ENCODE measurements at places on chromosomes 5 and 9. TPM values are rescaled to one million over a fixed set of nuclear protein-coding genes. Genes with fewer than 3 reads are reported as not detected.
A peak's percentile ranks its signal among the peaks of the same experiment; 100 is the strongest.

Gene SLC25A2
- total RNA-seq, result 1.5 TPM

- no peak for ATAC-seq
These were observed 106.0 kb upstream of the PTPN3 start for GRCh38 chr9:109604131-109604530.

Gene MARCHF11
- total RNA-seq, result 3.8 TPM

Gene TAF1L
- 0.20 TPM for total RNA-seq

- peak; percentile 68 for ATAC-seq
These were observed 36.8 kb downstream of the LIX1 start for GRCh38 chr5:97105501-97106215.

GRCh38 chr9:673966-674526 is 167.5 kb upstream of the DMRT1 start:
- peak; percentile 64 for ATAC-seq

DNA sequence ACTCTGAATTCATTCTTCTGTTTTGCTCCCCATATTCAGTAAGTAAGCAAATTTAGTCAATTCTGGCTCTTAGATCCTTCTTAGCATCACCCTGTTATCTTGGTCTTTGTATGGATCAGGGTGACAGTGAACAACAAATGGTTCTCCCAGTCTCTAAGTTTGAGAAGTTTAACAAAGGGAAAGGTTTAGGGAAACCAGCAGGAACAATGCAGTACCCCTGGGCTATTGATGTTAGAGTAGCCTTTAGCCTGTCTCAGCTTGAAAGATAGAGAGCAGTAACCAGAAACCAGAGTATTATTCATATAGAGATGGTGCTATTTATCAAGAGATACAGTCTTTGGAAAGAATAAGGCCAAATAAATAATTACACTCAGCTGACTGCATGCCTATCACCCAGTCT is 241.8 kb downstream of the CDH12 start:
- ATAC-seq, result no peak

GRCh38 chr5:78483809-78484521 is 123.5 kb downstream of the SCAMP1 start:
- no peak for ATAC-seq

Gene AUH
- total RNA-seq, result 22.9 TPM

DNA sequence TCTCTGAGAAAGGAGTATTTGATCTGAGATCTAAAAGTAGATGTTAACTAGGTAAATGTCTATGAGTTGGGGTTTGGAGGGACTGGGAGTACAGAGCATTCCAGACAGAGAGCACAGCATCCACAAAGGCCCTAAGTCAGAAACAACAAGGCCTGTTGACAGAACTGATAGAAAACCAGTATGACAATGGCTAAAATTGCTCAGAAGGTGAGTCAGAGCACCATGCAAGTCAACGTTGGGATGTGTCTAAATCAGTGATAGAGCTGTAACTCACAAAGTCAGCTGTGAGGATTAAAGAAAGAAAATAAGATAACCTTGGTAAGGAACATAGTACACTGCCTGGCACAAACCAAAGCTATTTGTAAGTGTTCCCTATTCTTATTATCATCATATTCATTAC is 124.0 kb downstream of the CETN3 start:
- no peak for ATAC-seq

- no peak for ATAC-seq
These were observed 281.4 kb downstream of the CWC27 start for GRCh38 chr5:65050140-65050539.

GRCh38 chr5:43702815-43703214 is 99.8 kb downstream of the NNT start:
- peak; percentile 64 for ATAC-seq

GRCh38 chr9:37146410-37146809 is 26.0 kb downstream of the ZCCHC7 start:
- no peak for ATAC-seq

- ATAC-seq, result no peak
These were observed 15.0 kb upstream of the VAV2 start for GRCh38 chr9:134007150-134007549.

DNA sequence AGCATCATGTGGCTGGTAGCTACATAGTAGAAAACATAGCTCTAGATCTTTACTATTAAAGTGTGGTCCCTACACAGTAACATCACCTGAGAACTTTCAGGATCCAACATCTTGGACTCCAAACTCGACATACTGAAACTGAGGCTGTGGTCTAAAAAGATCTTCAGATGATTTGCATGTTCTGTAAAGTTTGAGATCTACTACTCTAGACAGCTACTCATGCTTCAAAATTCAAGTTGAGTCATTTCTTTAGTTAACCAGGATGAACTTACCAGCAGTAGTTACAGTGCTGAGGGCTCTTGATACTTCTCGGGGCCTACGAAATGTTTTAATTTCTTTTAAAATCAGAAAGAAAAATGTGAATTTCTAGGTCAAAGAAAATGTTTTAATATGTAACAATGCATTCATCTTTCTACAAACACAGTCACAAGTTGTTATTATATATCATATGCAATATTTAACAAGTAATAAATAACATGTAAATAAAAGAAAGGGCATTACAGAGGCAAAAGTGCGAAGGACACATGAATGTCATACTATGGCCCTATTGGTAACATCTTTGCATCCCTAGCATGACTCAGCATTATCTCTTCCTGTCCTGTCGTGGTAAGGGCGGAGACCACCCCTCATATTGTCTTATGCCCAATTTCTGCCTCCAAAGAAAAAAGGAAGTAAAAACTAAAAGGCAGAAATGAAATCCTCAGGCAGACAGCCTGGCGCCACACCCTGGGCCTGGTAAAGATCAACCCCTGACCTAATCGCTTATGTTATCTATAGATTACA is 563.9 kb upstream of the TLE4 start:
- ATAC-seq, result no peak

DNA sequence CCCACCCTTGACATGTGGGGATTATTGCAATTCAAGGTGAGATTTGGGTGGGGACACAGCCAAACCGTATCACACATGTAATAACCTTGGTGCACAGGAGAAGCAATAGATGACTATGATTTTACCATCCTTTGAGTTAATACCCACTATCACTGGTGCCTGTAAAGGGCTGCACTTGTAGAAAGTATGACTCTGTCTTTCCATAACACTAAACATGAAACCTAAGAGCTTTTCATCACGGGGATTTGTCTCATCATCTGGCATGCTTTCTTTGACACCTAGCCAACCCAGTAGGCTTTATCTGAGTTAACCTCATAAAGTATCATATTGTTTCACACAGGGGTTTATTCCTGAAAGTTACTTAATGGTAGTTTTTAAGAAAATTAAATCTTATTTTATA is 188.9 kb upstream of the TNC start:
- no peak for ATAC-seq

- peak; percentile 46 for ATAC-seq
These were observed 19.2 kb downstream of the BHMT start for GRCh38 chr5:79130781-79131180.

- ATAC-seq, result no peak
These were observed 70.4 kb downstream of the RAPGEF1 start for GRCh38 chr9:131669269-131670157.

GRCh38 chr9:124452326-124452725 is 2.1 kb downstream of the ADGRD2 start:
- ATAC-seq, result no peak

Gene TPM2
- total RNA-seq, result 7.3 TPM

Gene FRMPD1
- total RNA-seq, result 1.8 TPM

DNA sequence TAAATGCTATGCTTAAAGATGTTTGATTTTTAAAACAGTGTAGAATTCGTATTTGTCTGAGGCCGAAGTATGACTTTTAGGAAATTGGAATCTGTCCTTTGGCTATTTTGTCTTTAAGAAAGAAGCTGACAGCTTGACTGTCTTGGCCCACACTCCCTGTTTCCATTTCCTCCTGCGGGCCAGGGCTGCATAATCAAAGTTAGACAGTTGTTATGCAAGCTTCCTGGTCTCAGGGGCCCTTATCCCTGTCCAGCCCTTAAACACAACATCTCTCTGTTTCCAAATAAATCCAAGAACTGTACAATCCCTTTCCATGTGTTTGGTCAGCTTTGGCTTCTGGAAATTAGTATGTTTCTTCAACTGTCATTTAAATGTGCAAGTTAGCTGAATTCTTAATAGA is 54.6 kb upstream of the ECM2 start:
- ATAC-seq, result no peak

DNA sequence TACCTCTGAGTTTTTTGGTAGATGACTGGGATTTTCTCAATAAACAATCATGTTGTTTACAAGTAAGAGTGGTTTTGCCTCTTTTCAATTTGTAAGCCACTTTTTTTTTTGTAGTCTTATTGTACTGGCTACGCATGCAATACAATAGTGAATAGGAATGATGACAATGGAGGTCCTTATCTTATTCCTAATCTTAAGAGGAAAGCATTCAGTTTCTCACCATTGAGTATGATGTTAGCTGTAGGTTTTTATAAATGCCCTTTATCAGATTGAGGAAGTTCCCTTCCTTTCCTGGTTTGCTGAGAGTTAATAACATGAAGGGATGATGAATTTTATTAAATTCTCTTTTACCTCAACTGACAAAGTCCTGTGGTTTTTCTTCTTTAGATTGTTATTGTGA is 155.2 kb downstream of the ADAMTSL1 start:
- no peak for ATAC-seq

DNA sequence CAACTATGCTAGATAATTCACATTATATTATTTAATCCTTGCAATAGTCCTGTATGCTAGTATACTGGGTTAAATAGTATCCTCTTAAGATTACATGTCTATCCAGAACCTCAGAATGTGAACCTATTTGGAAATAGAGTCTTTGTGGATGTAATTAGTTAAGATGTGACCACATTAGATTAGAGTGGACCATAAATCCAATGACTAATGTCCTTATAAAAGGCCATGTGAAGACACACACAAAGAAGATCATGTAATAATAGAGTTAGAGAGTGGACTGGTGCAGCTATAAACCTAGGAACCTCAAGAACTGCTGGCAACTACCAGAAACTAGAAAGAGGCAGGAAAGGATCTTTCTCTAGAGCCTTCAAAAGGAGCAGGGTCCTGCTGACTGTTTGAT is 263.6 kb upstream of the PTGER4 start:
- ATAC-seq, result no peak

DNA sequence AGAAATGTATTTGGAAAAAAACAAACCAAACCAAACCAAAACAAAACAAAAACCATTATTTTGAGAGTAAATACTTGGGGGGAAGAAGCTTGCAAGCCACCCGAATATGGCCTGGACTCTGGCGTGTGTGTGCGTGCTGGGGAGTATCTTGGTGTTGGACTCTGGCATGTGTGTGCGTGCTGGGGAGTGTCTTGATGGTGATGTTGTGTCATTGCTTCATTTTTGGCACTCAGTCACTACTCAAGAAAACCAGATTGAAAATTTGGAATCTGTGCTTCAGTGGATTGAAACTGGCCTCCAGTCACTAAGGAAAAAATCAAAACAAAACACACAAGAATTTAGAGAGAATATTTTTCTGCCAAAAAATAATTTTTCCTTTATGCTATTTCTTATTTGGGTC is 76.1 kb downstream of the ARRDC3 start:
- no peak for ATAC-seq

Gene HAPLN1
- total RNA-seq, result 13.9 TPM

DNA sequence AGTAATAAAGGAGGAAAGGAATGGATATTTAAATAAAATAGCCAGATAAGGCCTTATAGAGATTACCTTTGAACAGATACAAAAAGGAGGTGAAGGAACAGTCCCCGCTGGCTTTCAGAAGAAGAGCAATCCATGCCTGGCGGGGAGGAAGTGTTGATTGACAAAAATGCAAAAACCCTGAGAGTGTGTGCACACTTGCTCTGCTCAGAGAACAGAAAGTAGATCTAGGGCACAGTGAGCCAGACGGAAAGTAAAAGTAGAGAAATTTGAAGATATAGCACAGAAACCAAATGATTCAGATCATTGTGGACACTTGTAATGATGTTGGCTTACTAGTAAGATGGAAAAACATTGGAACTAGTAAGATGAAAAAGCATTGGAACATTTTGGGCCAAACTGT is 720.6 kb downstream of the PTPRD start:
- ATAC-seq, result no peak

GRCh38 chr5:133820507-133820906 is 147.9 kb downstream of the C5orf15 start:
- no peak for ATAC-seq

DNA sequence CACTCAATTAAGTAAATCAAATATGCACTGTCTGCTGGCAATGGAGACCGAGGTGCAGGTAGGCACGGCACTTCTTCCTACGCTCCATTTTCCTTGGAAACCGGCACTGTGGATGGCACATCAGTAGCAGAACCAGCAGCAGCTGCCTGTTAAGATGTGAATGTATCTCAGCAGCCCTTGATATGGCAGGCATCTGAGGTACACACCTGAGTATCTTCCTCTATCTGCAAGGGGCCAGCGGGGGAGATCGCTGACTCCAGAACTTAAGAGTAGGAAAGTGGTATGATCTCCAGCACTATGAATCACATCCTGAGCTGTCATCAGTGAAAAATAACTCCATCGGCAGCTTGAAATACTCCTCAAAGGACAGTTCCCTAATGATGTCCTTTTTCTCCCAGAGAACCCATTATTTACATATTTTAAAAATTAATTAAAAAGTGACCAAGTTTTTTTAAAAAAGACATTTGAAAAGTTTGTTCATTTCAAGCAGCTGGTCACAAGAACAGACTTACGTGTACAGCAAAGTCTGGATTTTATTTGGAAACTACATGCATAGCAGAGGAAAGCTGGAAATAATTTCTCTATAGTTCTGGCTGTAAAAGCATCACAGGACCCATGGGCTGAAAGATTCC is 97.1 kb downstream of the ADAMTS12 start:
- peak; percentile 36 for ATAC-seq

Gene CARD6
- total RNA-seq, result 0.13 TPM

DNA sequence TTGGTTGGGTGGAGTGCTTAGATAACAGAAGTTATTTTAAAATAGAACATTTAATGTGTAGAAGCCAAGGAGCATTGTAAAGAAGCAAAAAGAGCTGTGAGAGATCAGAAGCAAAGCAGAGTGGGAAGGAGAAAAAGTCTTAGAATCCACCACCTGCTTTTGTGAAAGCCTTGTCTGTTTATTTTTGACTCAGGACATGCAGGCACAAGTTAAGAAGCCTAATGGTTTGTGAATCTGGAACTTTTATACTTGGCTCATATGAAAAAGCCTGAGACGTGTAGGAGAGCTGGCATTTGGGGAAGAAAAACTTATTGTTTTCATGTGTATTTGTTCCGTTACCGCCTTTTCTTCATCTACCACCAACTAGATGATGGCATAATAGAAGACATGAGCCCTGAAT is 38.5 kb upstream of the ITGA2 start:
- ATAC-seq, result no peak

- peak; percentile 31 for ATAC-seq
These were observed 36.7 kb upstream of the CCDC112 start for GRCh38 chr5:115333164-115333563.

Gene NKD2
- 0.59 TPM for total RNA-seq

DNA sequence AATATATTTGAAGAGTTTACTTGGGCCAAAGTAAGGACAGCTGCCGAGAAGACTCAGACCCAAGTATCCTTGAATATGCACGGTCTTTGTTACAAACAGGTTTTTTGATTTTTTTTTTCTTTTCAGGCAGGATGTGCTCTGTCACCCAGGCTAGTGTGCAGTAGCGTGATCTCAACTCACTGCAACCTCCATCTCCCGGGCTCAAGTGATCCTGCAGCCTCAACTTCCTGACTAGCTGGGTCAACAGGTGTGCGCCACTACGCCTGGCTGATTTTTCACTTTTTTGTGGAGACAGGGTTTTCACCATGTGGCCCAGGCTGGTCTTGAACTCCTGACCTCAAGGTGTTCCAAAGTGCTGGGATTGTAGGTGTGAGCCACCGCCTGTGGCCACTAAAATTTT is 27.4 kb downstream of the JMY start:
- ATAC-seq, result no peak
